ENCODE measurements at places on chromosomes 11 and 22. TPM values are rescaled to one million over a fixed set of nuclear protein-coding genes. Genes with fewer than 3 reads are reported as not detected.

OR8G1 gene
- not detected for total RNA-seq

SLC43A3 gene
- 0.74 TPM for total RNA-seq

APOBEC3B gene
- total RNA-seq, result 31.5 TPM

LDHAL6A gene
- total RNA-seq, result not detected

CCDC87 gene
- total RNA-seq, result 0.89 TPM

RIBC2 gene
- 3.2 TPM for total RNA-seq

ZNF215 gene
- total RNA-seq, result 0.99 TPM
